ENCODE measurements at places on chromosomes 16 and 17.

GRCh38 chr17:59124665-59125064 is 18.0 kb upstream of the TRIM37 start:
- DNase-seq = no peak

DNA sequence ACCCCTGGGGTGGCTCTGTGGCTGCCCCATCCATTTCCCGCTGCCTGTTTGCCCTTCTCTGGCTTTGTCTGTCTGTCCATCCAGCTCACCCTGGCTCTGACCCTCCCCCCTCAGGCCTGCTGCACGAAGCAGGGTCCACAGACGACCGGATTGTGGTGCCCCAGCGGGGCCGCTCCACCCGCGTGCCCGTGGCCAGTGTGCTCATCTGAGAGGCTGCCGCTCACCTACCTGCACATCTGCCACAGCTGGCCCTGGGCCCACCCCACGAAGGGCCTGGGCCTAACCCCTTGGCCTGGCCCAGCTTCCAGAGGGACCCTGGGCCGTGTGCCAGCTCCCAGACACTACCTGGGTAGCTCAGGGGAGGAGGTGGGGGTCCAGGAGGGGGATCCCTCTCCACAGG is 761 bp upstream of the LAT start:
- DNase-seq = no peak

DNA sequence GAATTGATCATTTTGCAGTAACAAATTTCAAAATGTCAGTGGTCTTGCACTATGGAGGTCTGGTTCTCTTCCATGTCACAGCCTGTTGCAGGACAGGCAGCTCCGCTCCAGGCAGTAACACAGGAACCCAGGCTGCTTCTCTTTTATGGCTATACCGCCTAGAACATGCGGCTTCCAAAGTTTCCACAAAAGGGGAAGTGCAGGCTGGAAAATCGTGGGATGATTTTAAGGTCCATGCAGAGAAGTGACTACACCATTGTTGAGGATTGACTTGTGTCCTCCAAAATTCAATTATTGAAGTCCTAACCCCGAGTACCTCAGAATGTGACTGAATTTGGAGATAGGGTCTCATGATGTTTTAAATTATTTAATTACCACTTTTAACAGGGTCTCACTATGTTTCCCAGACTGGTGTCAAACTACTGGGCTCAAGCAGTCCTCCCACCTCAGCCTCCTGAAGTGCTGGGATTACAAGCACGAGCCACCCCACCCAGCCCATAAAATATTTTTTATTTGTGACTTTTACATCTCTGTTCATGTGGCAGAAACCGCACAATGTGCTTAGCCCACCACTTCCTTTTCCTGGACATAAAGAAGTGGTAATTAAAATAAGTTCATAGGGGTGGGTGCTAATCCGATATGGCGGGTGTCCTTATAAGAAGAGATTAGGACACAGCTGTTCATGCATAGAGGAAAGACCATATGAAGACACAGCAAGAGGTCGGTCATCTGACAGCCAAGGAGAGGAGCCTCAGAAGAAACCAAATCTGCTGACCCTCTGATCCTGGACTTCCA is 279.2 kb upstream of the RPL38 start:
- no peak for DNase-seq

DNA sequence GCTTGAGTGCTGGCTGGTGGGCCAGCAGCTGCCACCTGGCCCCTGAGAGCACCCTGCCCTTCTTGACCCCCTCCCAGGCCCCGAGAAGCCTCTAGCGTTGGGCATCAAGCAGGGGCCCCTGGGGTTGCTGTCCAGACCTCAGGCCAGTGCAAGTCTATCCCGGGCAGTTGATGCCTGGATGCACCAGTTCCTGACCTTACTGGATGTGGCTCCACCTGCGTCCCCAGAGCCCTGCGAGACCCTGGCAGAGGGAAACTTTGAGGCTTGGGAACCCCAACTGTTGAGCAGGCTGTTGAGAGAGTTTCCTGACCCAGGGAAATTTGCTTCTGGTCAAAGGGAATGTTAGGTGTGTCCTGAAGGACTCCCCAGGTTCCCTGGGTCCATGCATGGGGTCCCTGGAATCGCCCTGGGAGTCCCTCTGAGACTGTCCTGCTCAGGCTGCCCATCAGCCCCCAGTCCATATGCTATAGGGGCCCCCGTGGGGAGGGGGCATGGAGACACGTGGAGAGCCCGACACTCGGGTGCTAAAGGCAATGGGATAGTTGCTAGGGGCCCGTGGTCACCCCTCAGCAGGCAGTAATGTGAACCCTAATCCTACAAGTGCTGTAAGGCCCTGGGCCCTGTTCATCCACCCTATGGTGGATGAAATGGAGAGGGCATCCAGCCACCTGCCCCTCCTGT is 46.4 kb downstream of the RAB11FIP4 start:
- no peak for DNase-seq

- no peak for DNase-seq
These were observed 36.8 kb downstream of the GDPD1 start for GRCh38 chr17:59257101-59257500.

DNA sequence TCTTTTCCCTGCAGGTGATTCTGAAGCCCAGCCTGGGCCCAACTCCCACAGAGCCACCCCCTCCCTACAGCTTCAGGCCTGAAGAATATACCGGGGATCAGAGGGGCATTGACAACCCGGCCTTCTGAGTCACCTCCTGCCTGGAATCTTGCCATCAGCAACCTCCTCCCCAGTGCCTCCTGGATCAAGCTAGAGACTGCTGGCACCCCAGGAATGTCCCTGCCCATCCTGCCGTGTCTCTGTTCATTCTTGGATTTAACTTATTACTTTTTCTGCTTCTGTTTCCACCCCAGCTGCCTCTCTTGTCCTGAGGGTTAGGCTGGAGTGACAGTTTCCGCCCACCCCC is 4.9 kb downstream of the TMEM92 start:
- DNase-seq = no peak

DNA sequence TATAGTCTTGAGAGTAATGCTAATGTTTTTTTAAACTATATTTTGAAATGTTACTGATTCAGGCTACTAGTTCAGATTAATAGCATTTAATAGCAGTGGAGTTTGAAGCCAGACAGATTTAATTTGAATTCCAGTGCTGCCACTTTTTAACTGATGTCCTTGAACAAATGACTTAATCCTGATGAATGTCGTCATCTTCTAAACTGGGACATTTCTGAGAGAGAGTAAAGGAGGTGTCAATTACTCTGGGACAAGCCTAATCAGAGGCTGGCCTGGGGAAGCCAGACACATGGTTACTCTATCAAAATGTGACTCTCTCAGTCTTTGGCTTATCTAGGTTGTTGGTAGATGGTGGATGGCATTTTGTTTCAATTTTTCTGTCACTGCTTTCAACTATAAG is 246.7 kb downstream of the HS3ST3A1 start:
- no peak for DNase-seq

GRCh38 chr17:80316431-80316830 is 55.8 kb downstream of the RNF213 start:
- no peak for DNase-seq

DNA sequence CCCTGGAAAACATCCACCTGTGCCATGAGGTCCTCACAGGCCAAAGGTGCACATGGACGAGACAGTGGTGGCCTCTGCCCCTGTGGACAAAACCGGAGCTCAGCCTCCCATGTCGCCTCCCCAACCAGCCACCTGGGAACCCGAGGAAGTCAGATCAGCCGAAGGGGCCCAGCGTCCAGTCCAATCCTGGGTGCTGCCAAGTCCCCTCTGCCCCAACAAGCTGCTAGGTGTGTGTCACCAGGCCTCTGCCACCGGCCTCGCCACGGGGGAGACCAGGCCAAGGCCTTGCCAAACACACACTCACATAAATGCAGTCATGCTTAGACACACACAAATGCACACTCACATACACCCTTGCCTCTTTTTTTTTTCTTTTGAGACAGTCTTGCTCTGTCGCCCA is 167.8 kb downstream of the RBFOX3 start:
- no peak for DNase-seq

GRCh38 chr17:78940258-78940657 is 15.1 kb upstream of the TIMP2 start:
- DNase-seq = no peak

GRCh38 chr17:61687769-61688168 is 96.8 kb upstream of the NACA2 start:
- DNase-seq = no peak

GRCh38 chr17:60615840-60616239 is 15.8 kb downstream of the PPM1D start:
- DNase-seq = no peak

DNA sequence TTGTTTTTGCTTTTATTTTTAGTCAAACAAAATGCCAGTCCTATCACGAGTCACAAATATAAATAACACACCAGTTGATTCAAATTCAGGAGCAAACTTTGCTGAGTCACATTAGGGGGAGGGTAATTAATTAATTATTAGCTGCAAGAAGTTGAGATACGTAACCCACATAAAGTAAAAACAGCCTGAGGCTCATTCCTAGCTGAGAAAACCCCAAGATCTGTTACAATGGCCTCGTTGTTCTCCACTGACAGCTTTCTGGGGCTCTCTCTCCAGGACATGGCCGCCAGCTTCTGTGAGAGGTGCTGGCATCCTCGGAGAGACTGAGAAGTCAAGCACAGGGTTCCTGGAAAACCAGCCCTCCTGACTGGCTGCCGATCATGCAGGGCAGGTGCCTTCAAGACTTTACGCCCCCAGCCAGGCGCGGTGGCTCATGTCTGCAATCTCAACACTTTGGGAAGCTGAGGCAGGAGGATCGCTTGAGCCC is 11.1 kb downstream of the RAB40B start:
- no peak for DNase-seq

GRCh38 chr17:62862251-62862650 is 54.1 kb upstream of the MARCHF10 start:
- no peak for DNase-seq

DNA sequence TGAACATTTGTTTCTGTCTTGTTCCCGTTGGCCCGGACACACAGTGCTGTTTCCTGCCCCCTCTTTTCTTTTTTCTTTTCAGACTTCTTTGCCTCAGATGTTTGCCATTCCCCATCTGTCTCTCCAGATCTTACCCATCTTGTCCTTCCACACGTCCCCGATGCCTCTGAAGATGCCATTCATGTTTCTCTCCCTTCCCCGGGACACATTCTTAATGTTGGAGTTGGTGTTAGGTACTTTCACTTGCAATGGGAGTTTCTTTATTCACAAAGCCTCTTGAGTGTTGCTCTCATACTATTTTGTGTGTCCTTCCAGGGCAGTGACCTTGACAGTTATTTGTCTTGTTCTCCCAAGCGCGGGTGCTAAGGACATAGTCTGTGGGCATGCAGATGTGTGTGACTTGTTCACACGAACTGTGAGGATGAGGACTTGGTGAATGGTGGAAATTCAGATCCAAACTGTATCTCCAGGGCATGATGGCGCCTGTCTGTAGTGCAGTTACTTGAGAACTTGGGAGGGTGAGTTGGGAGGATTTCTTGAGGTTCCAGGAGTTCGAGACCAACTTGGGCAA is 8.3 kb downstream of the SEC14L1 start:
- DNase-seq = no peak

DNA sequence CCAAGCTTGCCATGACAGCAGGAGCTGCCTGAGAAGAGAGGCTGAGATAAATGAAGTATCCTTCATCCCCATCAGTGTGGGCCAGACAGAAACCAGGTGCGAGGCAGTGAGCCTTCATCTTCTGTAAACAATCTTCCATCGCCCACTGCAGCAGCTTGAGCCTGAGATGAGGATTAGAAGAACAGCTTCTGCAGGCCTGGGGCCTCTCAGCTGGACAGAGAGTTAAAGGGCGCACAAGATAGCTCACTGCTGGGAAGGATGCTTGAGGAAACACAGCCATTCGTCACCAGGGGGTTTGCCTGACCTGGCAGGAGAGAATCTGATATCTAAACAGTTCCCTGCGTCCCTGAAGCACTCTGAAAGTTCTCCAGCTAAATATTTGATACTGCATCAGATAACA is 27.1 kb downstream of the HOXB1 start:
- DNase-seq = no peak

GRCh38 chr17:19328441-19329061 is 34.0 kb downstream of the B9D1 start:
- no peak for DNase-seq

DNA sequence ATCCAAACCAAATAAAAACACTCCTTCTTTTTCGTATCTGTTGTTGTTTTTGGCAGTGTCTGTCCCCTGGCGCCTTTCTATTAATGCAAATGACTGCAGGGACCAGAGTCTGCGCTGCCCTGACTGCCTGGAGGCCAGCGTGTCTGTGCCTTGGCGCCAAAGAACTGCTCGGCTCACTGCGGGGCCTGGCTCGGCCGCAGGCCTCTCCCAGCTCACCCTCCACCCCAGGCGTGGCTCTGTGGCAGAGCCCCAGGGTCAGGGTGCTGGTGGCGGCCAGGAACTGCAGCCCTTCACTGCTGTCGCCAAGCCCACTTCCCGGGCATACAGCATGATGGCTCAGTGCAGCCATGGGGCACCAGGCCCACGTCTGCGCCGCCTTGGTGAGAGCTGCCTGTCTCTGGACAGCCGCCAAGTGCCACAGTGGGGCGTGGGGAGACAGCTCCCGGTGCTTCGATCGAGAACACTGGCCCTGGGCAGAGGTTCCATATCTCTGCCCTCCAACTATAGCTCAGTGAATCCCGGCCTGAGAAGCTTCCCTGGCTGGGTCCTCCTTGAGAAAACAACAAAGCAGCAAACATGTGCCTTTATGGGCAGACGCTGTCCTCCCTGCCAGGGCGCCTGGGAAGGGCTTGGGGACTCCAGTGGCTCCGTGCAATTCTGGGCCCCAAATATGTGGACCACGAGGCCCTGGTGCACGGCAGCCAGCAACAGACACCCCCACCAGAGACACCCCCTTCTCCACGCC is 11.1 kb downstream of the CANT1 start:
- no peak for DNase-seq

GRCh38 chr16:71210-71539 is 1.3 kb downstream of the RHBDF1 start:
- DNase-seq = no peak

DNA sequence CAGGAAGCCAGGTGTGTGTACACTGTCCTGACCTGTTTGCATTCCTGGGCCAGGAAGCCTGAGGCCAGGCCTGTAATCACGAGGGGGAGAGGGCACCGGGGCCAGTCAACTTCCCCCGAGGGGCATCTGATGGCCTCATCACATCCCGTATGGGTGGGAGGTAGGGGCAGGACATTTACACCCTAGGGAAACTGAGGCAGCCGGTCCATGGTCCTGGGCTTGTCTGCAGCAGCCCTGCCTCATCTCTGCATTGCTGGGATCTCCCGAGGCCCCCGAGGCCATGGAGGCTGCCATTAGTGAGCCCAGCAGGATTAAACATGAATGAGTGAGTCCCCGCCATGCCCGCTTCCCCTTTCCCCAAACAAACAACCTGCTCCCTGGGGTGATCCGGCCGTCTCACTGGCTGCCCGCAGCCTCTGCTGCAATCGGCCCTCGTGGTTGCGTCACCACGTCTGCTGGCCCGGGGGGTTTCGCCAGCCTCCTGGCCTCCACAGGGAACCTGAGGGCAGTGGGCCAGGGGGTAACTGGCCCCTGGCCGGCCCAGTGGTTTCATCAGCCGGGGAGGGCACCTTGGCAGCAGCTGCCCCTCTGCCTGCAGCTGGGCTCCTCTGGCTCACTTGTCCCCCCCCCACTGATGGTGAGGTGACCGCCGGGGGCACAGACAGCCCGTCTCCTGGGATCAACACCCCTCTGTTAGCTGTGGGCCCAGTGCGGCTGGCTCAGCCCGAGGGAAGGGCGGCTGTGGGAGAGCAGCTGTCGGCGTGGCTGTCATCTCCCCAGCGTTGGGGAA is 88.3 kb upstream of the GSE1 start:
- peak; percentile 87 for DNase-seq

GRCh38 chr17:9668517-9668916 is 23.2 kb downstream of the USP43 start:
- DNase-seq = no peak

GRCh38 chr16:21203155-21203797 is 8.1 kb downstream of the ZP2 start:
- no peak for DNase-seq
